HL-60 (cell line): ENCODE measurements at places on chromosomes 4 and X.

DNA sequence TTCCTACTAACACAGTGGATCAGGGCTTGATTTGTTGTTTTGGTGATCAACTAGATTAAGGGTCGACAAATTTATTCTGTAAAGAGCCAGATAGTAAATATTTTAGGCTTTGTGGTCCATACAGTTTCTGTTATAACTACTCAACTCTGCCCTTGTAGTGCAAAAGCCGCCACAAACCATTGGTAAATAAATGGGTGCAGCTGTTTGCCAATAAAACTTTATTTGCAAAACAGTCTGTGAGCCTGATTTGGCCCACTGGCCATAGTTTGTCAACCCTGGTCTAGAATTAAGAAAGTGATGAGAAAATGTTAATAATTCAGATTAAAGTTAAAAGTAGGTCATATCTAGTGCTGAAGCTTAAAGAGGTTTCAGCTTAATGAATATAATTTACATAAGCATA is 84.0 kb upstream of the TRIM2 start:
- DNase-seq: no peak

- no peak for DNase-seq
Observed at GRCh38 chrX:153303276-153304262, 18.0 kb downstream of the PNMA6F start.

DNA sequence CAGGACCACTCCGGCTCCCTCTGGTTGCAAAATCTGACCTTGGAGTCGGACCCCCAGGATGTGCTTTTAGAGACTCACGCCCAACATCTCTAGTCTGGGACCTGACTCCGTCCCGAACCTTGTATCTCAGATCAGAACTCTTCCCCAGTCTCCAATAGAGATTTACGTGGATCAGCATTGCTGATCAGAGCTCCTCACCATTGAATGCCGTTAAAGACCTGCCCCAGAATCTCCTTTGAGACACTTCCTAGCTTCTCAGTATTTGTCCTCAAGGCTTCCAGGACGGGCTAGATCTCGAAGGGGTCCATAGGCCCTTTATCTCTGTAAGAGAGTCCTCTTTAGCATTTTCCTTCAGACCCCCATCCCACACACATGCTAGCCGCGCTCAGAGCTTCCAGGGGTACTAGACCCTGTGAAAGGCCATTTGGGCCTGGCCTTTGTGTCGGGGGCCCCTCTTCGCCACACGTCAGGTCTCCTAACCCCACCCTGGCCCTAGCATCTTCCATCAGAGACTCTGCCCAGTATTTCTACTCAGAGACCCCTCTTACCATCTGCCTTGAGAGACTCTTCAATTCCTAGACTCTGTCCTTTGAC is 662 bp downstream of the UBA1 start:
- DNase-seq: no peak

- DNase-seq: no peak
Observed at GRCh38 chr4:10169839-10170387, 53.3 kb upstream of the WDR1 start.

DNA sequence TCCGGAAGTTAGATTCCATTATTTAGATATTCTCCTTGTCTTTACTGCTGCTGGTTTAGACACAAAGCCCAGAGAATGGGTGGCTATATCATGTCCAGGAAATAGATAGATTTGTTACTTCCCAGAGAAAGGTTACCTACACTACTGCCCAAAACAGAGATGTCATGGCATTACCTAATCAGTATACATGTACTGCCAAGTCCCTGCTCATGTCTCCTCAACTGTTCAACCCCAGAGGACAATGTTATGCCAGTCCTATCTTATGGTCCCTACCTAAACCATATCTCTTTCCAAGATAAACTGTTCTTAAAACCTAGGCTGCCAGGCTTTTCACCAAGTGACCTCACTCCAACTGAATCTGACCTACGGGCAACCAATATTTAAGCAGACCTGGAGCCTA is 209.5 kb upstream of the AR start:
- DNase-seq: no peak

DNA sequence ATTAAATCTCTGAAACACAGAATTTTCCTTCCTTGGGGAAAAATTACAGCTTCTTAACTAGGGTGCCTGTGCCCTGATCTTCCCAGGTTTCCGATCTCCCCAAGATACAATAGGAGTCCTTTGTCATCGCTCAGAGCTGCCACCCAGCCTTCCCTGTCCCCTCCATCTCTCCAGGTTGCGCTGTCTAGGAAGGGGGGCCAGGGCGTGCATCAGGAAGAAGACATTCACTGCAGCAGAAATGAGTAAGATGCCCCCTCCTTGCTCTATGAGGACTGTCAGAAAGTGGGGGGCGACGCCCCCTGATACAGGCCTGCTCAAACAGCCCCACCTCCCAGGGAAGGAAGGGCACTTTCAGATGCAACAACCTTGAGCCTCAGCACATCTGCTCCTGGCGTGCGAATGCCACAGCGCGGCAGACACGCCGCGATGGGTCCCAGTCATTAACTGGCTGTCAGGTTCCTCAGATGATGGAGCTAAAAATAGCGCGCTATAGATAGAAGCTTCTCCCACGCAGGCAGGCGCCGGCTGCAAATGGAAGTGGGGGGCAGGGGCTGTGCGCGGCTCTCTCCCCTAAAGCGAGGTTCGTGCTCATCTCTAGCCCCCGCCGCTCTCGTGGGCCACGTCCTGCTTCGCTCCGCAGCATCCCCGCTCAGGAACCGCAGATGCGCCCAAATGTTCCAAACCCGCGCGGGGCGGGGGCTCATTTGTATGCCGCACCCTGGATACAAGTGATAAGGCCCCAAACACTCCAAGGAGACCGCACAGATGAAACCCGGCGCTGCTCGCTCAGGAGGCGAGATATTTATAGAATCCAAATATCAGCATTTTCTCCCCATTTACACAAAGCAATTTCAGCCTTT is 57.6 kb upstream of the LGI2 start:
- peak; percentile 16 for DNase-seq

DNA sequence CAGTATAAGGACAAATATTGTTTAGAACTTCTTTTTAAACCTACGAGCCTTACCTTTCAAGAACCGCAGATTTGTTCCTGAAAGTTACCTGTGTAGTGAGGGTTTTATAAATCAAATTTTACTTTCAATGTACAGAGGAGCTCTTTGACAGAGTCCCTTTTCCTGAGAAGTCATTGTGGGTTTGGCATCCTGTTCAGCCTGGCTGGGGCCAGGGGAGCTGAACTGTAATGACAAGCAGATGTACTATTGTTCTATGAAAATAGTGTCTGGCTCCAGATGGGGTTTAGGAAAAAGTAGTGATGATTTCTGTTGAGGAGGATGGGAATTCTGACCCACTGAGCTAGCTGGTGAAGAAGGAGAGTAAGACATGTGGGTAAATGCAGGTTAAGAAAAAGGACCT is 196.2 kb upstream of the PGRMC2 start:
- DNase-seq: no peak

- DNase-seq: no peak
Observed at GRCh38 chr4:184473499-184474262, 669 bp downstream of the IRF2 start.

GRCh38 chrX:138710866-138711341 is 613 bp downstream of the FGF13 start:
- no peak for DNase-seq

- DNase-seq: no peak
Observed at GRCh38 chr4:146134761-146135445, 40.6 kb upstream of the LSM6 start.

DNA sequence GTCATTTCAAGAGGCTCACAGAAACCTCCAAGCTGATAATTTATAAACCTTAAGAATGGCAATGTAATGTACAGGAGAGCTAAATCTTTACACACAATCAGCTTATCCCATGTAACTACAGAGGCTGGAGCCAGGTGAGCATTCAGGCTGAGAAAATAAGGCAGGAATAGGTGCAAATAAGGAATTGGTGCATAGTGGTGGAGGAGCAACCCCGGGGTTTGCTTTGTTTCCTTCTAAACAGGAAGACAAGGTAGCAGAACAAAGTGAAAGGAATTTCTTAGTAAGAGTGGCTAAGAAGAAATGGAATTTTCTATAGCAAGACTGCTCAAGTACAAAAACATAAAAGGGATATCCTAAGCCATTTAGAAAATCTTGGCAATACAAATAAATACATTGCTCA is 82.4 kb downstream of the NR3C2 start:
- no peak for DNase-seq

- DNase-seq: no peak
Observed at GRCh38 chr4:77465271-77465670, 140.3 kb upstream of the CXCL13 start.

- DNase-seq: peak; percentile 43
Observed at GRCh38 chr4:25441519-25442117, 64.6 kb downstream of the ANAPC4 start.

- no peak for DNase-seq
Observed at GRCh38 chr4:188082796-188083195, 26.6 kb downstream of the TRIML2 start.

DNA sequence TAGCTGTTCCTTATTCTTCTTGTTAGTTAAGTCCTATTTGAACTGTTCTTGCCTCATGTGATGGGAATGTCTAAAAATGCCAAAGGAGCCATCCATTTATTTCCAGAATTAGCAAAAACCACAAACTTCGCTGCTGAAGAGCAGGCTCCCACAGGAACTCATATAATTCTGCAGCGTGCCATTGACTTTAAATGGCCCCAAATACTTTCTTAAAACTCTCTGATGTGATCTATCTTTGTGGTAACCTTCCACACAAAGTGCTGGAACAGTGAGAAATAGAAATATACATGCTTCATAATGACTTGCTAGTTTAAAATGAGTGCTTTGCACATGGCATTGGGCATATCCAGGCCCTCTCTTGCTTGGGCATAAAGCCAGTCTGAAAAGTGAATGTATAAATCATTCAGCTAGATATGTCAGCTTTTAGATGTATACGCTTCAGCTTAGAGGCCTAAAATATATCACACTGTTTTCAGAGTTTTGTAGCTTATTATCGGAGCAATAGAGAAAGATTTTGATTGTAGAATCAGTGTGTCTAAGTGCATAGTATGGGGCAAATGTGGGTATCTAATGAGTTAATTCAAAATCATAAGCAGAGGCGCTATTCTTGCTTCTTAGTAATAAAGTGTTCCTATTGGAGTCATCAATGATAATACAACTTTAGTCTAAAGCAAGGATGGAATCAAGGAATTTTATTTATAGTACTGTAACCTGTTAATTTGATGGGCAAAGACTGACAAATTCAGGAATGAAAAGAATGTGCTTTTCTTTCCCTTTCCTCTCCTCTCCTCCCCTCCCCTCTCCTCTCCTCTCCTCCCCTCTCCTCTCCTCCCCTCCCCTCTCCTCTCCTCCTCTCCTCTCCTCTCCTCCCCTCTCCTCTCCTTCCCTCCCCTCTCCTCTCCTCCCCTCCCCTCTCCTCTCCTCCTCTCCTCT is 392.2 kb upstream of the ZFP42 start:
- DNase-seq: no peak
